Jurkat, Clone E6-1 (cell line): ENCODE measurements at places on chromosomes 12 and 14.

DNA sequence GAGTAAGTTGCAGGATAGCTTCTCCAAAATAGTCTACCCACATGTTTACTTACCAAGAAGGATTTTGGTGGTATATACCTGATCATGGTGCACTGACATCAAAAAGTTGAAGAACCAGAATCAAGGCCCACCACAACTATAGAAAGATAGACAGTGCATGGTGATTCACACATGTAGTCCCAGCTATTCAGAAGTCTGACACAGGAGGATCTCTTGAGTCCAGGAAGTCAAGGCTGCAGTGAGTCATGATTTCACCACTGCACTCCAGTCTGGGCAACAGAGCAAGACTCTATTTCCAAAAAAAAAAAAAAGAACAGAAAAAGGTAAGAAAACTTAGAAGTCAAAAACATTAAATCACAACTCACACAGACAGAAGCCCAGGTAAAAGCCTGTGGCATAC is 422.2 kb upstream of the FOXG1 start:
- DNase-seq: no peak

DNA sequence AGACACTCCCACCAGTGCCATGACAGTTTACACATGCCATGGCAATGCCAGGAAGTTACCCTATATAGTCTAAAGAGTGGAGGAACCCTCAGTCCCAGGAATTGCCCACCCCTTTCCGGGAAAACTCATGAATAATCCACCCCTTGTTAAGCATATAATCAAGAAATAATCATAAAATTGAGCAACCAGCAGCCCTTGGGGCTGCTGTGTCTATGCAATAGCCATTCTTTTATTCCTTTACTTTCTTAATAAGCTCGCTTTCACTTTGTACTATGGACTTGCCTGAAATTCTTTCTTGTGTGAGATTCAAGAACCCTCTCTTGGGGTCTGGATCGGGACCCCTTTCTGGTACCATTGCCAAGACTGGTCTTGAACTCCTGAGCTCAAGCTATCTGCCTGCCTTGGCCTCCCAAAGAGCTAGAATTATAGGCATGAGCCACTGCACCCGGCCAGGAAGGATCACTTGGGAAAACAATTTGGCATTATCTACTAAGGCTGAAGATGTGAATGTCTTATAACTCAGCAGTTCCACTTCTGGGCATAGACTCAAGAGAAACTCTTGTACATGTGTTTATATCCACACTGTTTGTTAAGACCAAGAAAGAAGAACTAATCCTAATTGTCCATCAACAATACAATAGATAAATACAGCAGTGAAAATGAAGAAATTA is 35.9 kb upstream of the CEP83 start:
- no peak for DNase-seq

DNA sequence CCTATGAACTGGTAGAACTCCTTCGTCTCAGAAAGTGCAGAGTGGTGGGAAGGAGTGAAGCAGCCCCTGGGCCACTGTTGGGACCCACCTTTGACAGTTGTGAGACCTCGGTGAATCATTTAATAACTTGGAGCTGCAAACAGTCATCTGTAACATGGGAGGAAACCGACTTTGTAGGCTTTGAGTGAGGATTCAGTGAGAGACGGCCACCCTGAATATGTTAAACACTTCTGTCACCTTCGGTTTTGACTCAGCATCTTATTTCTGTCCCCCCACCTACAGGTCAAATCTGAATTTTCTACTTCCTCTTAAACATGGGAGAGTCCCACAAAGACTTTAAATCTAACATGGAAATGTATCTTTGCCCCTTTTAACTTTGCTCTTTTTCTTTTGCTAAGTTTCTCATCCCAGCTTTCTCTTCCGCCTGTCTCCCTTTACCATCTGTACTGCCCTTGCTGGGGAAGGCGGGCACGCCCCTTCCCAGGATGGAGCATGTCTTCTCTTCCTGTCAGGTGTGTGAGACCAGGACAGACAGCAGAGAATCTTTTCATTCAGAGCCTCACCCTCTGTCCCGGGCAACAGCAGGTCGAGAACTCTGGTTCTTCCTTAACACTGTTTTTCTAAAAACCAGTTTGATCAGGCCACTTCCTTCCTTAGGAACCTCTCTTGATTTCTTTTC is 37.1 kb downstream of the ZC3H14 start:
- DNase-seq: no peak

- no peak for DNase-seq
Measured at GRCh38 chr12:124393414-124393790, 98.5 kb downstream of the RFLNA start.

DNA sequence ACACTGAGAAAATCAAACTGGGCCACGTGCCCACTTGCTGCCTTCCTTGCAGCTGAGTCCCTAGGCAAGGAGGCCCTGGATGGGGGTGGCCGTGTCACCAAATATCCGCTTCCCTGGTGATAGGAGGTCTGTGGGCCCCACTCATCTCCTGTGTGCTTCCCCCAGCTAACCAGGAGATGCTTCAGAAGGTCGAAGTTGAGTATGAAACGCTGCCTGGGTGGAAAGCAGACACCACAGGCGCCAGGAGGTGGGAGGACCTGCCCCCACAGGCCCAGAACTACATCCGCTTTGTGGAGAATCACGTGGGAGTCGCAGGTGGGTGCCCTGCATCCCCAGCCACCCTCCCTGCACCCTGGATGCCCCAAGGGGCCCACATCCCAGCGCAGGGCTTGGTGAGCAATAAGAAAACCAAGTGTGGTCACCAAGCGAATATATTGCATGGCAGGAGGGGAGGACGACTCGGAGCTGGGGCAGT is 6.8 kb upstream of the SIVA1 start:
- peak; percentile 67 for DNase-seq

DNA sequence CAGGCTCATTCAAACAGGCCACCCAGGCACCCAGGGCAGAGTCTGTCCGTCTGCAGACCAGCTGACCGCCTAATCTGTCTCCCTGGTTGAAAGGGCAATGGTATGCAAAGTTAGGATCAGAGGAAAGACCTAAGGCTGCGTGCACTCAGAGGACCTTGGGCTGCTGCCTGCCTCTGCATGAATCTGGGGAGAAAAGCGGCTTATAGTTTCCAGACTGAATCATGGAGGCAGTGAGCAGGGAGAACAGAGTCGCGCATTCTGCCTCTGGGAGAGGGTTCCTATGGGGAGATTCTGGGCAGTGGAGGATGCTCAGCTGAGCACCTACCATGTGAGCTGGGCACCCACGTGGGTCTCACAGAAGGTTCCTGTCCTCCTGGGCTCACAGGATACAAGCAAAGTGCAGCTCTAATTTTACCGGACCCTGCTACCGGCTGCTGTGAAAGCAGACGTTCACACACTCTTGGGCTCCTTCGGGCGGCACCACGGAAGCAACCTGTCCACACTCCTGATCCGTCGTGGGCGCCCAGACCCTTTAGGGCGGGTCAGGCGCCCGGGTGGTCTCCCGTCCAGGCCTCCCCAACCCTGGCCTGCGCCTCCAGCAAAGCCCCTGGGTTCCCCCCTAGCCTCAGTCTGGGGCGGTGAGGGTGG is 772 bp downstream of the SCARB1 start:
- no peak for DNase-seq
